Fibroblast of skin of back (primary cell): ENCODE measurements at places on chromosomes 3 and 15.

DNA sequence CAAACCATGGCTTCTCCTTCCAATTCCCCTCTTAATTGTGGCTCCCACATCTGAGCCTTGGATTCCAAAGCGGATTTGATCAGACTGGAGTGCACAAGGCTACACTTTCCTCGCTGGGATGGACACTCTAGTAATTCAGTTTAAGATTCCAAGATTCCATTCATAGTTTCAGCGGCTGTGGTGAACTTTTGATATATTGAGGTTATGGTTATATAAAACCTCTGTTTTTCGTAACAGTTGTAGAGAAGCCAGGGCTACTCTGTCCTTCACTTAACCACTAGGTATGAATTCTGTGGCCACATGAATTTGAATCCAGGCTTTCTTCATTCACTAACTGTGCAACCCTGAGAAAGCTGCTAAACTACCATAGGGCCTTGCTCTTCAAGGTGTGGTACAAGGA lies 67.9 kb upstream of the KY start:
- DNase-seq = peak; percentile 23

- no peak for DNase-seq
Measured at GRCh38 chr3:128149650-128150049, 3.6 kb upstream of the EEFSEC start.

DNA sequence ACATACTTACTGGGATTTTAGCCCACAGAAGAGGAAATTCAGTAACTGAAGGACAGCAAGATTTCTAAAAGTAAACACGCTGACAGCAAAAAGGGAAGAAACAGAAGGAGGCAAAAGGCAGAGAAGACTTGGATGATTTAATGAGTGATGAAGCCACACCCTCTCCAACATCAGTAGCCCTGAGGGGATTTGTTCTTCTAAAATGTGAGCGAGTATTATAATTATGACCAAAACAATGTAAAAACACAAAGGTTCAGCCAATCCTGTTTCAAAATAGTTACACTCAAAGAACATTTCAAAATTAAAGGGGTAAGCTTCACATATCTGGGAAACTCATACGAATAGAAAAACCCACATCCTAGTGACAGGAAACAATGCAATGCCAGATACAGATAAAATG lies 25.0 kb downstream of the MCCC1 start:
- peak; percentile 37 for DNase-seq

- DNase-seq = peak; percentile 56
Measured at GRCh38 chr3:27633224-27633545, 88.9 kb downstream of the EOMES start.

GRCh38 chr3:107241217-107241616 lies 136.0 kb upstream of the CCDC54 start:
- DNase-seq = peak; percentile 15

GRCh38 chr3:62839748-62840147 lies 35.5 kb downstream of the CADPS start:
- no peak for DNase-seq

DNA sequence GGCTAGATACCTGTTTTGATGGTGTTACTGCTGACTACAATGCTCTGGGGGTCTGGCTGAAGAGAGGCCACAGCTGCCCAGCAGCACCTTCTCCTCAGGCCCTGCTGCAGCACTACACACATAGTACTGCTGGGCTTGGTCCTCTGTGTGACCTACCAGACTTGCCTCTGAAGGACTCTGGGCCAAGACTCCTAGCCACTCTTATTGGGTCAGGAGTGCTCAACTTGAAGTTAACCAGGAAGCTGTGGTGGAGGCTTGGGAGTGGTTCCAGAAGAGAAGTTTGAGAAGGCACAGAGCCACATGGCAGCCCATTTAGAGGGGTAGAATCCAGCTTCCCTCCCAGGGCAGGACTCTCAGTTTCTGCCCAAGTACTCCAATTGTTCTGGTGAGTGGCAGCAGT lies 16.6 kb downstream of the ELP6 start:
- no peak for DNase-seq

GRCh38 chr3:168870892-168871291 lies 775.2 kb upstream of the GOLIM4 start:
- no peak for DNase-seq

DNA sequence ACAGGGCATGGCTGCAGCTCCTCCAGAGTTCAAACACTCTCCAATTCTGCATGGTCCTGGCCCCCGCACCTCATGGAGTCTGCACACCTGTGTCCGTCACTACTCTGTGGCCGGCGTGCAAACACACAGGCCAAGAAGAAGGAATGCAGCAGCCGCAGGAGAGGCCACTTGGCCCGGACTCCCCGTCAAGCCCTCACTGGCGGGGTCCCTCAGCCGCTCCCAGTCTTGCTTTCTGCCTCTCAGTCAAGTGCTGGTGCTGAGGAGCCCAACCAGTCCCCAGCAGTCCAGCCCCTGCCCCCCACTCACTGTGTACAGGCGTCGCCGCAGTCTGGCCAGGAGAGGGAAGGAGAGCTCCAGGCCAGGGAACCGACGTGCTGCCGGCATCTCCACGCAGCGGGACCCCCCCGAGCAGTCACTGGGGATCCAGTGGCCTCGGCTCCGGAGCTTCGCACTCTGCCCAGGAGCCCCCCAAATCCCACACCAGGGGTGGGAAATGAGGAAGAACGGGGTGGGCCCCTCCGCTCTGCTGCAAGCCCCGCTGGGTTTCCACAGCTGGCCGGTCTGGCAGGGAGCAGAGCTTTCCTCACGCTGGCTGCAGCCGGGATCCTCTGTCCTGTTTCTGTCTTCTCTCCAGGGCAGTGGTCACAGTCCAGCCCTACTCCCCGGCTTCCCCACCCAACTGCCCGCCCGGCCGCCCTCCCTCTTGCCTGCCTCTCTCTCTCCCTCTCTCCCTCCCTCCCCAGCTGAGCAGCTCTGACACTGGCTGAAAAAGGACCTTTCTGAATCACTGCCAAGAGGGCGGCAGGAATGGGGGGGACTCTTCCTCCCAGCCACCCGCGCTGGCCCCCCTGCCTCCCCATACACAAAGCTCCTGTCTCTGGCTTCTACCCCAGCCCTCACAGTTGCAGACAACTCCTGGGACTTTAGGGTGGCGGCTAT lies 16.0 kb downstream of the TNK2 start:
- DNase-seq = peak; percentile 84

GRCh38 chr3:152405915-152406802 lies 137.4 kb downstream of the MBNL1 start:
- DNase-seq = peak; percentile 72

DNA sequence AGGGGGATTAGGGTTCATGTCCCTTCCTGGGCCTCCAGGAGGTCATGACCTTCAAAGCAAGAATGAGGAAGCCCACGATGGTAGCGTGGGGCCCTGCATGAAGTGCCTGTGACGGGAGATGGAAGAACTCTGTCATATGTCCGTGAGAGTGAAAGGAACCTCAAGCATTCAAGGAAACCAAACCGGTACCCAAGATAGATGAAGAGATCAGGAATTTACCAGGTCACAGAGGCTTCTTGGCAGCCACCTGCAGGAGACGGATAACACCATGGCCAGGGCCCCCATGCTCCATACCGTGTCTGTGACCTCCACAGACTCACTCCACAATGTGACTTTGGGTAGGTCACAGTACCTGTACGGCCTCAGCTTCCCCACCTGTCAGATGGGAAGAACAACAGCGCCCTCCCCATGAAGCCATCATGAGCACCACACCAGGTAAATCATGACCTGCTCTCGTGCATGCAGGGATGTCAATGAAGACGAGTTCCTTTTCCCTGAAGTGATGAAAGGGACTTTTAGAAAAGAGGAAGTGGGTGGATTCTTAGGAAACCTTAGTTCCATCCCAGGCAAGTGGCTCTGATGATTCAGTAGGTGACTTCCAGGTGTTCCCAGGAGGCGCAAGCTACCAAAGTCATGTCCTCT lies 23.3 kb upstream of the CYP11A1 start:
- no peak for DNase-seq

GRCh38 chr15:83838763-83839162 lies 184.8 kb downstream of the ADAMTSL3 start:
- no peak for DNase-seq

DNA sequence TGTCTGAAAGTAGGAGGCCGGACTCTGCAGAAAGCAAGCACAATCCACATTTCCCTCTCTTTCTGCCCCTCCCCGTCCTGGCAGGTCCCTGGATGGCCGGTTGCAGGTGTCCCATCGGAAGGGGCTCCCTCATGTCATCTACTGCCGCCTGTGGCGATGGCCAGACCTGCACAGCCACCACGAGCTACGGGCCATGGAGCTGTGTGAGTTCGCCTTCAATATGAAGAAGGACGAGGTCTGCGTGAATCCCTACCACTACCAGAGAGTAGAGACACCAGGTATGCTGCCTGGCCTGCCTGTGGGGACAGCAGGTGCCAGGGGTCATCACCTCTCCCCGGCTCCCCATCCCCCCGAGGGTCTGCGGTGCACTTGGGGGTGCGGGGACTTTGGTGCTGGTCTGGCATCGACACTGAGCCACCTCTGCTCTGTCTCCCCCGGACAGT lies 89.6 kb downstream of the AAGAB start:
- no peak for DNase-seq

DNA sequence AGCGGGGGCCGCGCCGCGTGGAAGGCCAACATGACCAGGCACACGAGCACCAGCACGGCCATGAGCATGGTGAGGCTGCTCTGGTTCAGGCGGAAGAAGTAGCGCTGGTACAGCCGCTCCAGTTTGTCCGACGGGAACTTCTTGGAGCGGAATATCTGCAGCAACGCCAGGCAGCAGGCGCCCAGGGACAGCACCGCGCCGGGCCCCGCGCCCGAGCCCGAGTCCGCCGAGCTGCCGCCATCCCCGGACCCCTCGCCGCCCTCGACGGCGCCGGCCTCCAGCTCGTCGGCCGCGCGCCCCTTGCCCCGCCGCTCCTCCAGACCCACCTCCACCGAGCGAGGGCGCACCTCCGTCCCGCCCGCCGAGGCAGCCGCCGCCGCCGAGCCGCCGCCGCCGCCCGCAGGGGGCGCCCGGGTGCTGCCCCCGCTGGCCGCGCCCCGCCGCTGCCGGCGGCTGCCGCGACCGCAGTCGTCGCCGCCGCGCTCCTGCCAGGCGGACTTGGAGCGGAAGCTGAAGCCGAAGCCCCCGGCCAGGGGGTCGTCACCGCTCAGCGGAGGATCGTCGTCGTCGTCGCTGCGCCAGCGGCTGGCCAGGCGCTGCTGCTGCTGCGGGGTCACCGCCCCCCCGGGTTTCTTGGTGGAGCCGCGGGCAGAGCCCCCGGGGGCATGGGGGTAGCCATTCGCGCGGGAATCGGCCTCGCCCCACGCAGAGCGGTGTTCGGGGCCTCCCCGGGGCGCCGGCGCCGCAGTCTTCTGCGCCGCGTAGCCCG lies 957 bp downstream of the ADCY5 start:
- DNase-seq = peak; percentile 6

- peak; percentile 32 for DNase-seq
Measured at GRCh38 chr3:184592371-184593219, 31.0 kb downstream of the EPHB3 start.

GRCh38 chr3:191680989-191681597 lies 220.1 kb downstream of the PYDC2 start:
- DNase-seq = no peak

GRCh38 chr3:194713299-194714136 lies 27.8 kb downstream of the FAM43A start:
- DNase-seq = peak; percentile 67

GRCh38 chr3:29282427-29283230 lies 1.8 kb downstream of the RBMS3 start:
- DNase-seq = peak; percentile 67

DNA sequence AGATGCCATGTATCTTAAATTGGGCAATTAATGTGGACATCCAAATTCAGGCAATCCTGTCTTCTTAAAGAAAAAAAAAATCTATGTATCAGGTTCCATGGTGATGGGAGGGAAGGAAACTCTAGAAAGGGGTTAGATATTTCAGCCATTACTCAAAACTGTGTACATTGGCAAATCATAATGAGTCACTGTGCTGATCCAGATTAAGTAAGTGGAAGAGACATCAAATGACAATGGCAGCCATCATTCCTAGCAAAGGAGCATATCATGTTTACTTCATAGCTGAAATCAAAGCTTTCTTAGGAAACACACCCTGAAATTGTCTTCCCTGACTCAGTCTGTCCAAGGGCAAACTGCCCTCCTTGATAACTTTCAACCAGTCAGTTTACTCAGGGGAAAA lies 713.3 kb upstream of the GBE1 start:
- DNase-seq = peak; percentile 78

GRCh38 chr3:43735618-43736017 lies 44.9 kb downstream of the ABHD5 start:
- DNase-seq = no peak

DNA sequence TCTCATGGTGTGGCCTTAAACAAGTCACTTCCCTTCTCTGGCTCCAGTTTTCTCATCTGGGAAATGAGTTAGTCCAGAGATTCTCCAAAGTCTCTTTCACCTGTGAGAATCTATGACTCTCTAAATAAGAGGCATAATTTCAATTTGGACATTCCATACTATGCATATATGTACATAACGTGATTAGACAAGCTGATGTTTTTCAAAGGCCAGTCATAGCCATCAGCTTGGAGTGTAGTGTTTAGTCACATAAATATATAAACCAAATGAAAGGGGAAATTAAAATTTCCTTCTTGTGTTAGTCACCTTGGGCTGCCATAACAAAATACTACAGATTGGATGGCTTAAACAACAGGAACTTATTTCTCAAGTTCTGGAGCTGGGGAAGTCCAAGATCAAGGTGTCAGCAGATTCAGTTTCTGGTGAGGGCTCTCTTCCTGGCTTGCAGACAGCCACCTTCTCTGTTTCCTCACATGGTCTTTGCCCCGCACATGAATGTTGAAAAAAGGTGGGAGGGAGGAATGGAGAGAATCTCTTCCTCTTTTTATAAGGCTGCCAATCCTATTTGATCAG lies 19.4 kb downstream of the TMEM41A start:
- DNase-seq = no peak

GRCh38 chr3:136562026-136562425 lies 190.2 kb downstream of the STAG1 start:
- no peak for DNase-seq

DNA sequence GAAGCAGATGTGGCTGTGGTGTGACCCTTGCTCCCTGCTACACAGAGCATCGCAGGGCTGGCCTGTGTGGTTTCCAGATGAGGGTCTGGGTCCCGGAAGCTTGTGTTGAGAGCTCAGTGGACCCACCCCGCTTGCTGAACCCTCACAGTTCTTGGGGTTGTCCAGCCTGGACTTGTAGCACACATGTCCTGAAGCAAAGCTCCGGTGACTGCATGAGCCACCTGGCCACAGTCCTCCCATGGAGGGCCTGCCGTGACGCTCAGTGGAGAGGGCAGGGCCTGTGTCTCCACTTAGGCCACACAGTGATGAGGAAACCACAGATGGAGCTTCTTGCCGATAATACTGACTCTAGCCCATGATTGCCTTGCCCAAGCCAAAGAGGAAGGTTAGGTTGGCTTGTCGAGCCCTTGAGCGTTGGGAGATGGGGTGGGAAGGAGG lies 62.6 kb downstream of the RGMA start:
- DNase-seq = no peak

DNA sequence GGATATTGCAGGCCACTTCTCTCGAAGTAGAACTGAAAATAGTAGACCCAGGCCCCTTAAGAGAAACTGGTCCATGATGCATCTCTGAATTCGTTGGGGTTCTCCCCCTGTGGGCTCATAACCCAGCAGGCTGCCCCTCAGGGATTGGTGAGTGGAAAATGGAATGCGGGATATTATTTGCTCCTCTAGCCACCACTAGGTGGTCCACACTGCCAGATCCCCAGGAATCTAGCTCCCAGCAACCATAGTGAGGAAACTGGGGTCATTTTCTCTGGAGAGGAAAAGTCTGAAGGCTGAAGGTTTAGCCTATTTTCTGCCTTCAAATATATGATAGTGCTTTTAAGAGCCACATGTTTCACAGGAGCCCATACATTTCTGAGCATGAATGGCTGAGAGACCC lies 6.7 kb downstream of the CX3CR1 start:
- no peak for DNase-seq
